ENCODE measurements at places on chromosomes 16 and 17.

- DNase-seq = peak; percentile 32
Observed at GRCh38 chr16:35431829-35432663, 1972.6 kb downstream of the TP53TG3F start.

GRCh38 chr17:47317119-47317518 lies 6.6 kb upstream of the EFCAB13 start:
- DNase-seq = no peak

- no peak for DNase-seq
Observed at GRCh38 chr16:78096386-78096785, 3.1 kb upstream of the WWOX start.

GRCh38 chr17:148757-149156 lies 11.4 kb downstream of the SCGB1C2 start:
- no peak for DNase-seq

- DNase-seq = no peak
Observed at GRCh38 chr17:65472666-65473309, 88.7 kb downstream of the AXIN2 start.

DNA sequence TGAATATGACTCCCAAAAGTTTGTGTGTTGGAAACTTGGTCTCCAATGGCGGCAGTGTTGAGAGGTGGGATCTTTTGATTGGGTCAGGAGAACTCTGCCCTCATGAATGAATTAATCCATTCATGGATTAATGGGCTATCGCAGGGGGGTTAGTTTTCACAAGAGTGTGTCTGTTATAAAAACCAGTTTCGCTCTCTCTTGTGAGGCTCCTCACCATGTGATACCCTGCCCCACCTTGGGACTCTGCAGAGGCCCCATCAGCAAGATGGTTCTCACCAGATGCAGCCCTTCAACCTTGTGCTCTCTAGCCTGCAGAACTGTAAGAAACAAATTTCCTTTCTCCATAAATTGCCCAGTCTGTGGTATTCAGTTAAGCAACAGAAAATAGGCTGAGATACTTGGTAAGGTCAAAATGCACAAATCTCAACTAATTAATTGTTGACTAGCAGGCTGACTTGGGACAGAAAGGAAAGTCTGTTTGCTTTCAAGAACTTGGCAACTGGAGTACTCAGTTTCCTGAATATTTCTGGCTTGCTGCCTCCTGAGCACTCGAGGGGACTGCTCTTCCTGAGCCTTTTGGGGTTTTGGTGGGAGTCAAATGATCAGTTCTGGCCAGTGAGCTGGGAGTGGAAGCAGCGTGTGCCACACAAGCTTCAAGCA lies 13.8 kb upstream of the CCL17 start:
- DNase-seq = no peak

DNA sequence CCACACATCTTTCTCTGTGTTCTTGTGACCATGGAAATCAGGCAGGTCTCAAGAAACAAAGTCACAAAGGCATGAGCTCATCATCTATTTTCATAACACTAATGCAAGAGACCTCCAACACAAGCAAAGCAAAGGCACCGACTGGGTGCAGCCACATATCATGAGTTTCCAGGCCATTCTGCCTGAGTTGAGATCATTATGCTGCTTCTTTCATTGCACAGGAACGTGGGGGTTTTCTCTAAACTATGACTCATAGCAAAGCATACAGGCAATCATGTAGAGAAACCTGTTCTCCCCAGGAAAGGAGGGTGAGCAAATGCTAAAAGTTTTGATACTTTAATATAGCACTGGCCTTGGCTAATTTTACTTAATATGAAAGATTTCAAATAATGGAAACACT lies 60.7 kb downstream of the GRIN2A start:
- DNase-seq = no peak

DNA sequence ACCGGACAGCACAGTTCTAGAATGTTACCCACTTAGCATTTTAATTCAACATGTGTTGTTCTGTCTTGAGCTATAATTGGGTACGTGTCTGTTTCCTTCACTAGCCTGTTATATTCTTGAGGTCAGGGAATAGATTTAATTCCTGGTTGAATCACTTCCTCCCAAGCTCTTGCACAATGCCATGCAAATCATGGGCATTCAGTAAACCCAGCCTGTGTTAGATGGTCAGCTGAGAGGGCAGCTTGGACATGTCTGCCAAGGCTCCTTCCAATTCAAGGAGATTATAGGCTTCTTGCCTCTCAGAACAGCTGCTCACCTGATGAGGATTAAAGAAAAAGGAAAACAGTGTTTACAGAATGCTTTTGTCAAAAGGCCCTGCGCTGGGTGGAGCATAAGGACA lies 12.6 kb downstream of the C1QTNF1 start:
- DNase-seq = no peak

DNA sequence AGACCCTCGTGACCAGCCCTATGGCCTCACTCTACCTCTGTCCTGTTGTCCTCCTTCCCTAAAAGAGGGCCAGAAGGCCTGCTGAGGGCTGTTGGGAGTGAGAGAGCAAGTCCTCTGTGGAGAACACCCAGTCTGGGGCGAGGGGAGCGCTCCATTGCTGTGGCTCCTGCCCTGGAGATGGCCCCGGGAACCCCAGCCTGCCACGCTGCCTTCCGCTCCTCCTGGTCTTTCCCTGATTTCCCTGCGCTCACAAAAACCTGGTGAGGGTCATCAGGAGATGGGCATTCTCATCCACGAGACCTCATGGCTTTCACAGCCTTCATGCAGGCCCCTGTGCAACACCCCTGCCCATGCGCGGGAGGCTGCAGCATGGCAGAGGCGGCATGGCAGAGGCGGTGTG lies 21.2 kb downstream of the DRC3 start:
- DNase-seq = no peak

DNA sequence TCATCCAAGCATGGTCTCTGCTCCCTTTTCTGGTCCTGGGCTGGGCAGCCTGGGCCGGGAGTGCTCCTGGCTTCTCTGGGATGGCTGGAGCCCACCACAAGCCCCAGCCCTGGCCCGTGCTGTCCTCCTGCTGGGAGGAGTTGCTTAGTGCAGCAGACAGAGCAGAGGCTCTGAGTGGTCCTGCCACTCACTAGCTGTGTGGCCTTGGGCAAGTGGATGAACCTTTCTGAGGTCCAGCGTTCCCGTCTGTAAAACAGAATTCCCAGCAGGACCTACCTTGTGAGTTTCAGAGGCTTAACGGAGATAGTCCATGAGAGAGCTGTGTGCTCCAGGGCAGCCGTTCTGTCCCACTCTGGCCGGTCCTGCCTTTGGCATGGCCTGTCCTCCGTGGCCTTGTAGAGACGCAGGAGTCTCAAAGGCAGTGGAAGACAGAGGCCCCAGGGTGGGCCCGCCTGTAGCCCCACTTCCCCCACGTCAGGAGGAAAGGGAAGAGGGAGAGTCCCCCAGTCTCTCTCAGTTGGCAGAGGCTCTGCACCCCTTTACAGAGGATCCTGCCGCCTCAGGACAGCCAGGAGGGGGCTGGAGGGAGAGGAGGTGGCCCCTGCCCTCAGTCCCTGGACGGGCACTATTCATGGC lies 7.8 kb downstream of the MYO15B start:
- DNase-seq = peak; percentile 47

GRCh38 chr16:2498531-2499253 lies 15.1 kb upstream of the ATP6V0C start:
- DNase-seq = no peak
